ENCODE measurements at places on chromosomes 1 and 21. TPM values are rescaled to one million over a fixed set of nuclear protein-coding genes. Genes with fewer than 3 reads are reported as not detected.

DNA sequence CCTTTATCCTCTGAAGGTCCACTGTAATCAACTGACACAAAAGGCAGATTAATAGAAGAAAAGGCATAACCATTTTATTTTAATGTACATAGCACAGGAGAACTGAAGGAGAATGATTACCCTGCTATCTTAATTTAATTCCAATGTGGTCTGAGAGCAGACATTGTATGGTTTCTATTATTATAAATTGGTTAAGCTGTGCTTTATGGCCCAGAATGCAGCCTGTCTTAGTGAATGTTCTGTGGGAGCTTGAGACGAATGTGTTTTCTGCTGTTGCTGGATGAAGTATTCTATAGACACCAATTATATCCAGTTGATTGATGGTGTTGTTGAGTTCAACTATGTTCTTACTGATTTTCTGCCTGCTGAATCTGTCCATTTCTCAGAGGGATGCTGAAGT, 25.0 kb upstream of the SLC2A1 start:
- H3K4me3 ChIP-seq: no peak overlapping the region
- no peak for DNase-seq

DNA sequence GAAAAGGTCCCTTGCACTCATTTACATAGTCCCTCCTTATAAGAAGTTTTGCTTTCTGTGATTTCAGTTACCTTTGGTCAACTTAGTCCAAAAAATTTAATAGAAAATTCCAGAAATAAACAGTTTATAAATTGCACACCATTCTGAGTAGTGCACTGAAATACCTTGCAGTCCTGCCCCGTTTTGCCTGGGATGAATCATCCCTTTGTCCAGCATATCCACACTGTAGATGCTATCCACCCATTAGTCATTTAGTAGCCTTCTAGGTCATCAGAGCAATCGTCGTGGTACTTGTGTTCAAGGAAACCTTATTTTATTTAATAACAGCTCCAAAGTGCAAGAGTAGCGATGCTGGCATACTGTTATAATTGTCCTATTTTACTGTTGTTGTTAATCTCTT, 38.0 kb downstream of the SPRTN start:
- H3K4me3 ChIP-seq: no peak overlapping the region
- no peaks in the 10 kb centered on the region for H3K36me3 ChIP-seq
- no peak for DNase-seq

Gene SFT2D2
- total RNA-seq: 25.0 TPM

DNA sequence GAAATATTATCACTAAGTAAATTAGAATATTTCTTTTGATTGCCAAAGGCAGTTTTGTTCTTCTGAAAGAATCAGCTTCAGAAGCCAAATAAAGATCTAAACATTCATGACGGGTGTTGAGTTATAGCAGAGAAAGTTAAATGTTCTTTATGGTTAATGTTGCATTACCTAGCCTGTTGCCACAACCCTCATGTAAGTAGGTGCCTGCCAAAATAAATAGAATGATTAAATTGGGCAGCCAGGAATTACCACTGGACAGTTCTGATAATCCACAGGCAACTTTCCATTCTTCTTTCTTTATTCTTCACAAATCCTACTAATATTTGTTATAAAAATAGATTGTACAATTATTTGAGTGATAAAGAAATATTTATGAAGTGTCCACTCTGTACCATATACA, 217.9 kb upstream of the NRIP1 start:
- H3K4me3 ChIP-seq: no peak overlapping the region
- H3K36me3 ChIP-seq: no peaks in the 10 kb centered on the region
- H3K27me3 ChIP-seq: no peaks in the 10 kb centered on the region
- H3K27ac ChIP-seq: no peak overlapping the region
- no peak for DNase-seq
- H3K4me1 ChIP-seq: no peaks in the 10 kb centered on the region

Gene GCSAML
- total RNA-seq: not detected

GRCh38 chr1:81296601-81297000, 504.1 kb upstream of the ADGRL2 start:
- H3K36me3 ChIP-seq: no peaks in the 10 kb centered on the region
- H3K27me3 ChIP-seq: no peaks in the 10 kb centered on the region
- DNase-seq: no peak

Measured in endodermal cell (in vitro differentiated cells).